ENCODE measurements at places on chromosomes 1 and 21.
A peak's percentile ranks its signal among the peaks of the same experiment; 100 is the strongest.

- no peak for DNase-seq
Measured at GRCh38 chr1:154806333-154806732, 63.7 kb downstream of the KCNN3 start.

- no peak for DNase-seq
Measured at GRCh38 chr1:222790520-222790919, 24.3 kb upstream of the DISP1 start.

DNA sequence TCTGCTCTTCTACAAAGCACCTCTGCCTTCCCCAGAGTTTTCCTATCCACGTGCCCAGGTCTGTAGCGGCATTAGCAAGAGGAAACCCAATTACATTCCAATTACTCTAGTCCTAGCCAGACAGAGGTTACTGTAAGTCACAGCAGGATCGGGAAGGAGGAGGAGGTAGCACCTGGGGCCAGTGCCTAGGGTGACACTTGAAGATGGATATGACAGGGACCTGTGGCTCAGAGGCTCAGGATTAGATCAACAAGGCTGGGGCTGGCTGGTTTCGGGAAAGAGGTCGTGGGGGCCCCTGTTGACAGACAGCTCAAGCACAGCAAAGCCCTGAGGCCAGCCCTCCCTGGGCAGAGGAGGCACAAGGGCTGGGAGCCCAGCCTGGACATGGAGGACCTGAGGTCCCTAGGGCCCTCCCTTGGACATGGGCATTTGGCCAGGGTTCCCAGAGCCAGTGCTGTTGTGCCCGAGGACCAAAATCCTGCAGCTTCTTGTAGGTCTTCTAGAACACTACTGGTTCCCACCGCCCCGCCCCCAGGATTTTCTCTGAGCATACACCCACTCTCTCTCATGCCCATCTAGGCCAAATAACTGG is 3.0 kb upstream of the HCRTR1 start:
- no peak for DNase-seq

GRCh38 chr21:42818328-42818749 is 61.0 kb downstream of the WDR4 start:
- DNase-seq = peak; percentile 63

GRCh38 chr1:160200786-160201185 is 4.4 kb upstream of the PEA15 start:
- DNase-seq = no peak

DNA sequence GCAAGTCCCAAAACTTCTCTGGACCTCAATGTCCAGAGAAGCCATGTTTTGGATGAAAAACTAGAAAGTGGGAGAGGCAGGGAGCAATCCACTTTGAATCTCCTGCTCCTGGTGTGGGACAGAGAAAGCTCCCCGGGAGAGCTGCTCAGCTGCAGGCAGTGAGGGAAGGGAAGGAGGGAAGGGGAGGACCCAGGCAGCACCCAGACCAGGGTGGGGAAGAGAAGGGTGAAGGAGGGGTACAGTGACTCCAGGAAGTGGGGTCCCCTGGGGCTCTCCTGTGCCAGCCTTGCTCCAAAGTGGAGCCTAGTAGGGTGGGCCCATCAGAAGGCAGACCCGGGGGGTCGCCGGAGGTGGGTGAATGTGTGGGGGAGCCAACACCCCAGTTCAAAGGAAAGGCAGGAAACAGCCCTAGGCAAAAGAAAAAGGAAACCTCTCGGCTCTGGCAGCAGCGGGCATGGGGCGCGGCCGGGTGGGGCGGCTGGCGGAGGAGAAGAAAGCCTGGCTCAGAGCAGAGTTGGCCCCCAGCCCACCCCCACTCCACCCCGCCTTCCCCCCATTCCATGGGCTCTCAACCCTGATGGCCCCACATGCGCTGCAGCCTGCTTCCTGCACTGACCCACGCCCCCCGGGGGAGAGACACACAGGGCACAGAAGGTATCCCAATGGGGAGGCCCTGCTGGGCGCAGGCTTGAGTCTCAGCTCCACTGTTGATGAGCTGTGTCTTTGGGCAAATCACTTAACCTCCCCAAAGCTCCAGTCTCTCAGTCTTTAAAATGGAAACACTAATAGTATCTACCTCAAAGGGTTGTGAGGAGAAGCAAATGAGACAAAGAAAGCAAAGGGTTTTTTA is 5.7 kb downstream of the LGR6 start:
- DNase-seq = no peak

- no peak for DNase-seq
Measured at GRCh38 chr1:60279798-60280197, 206.2 kb upstream of the C1orf87 start.

DNA sequence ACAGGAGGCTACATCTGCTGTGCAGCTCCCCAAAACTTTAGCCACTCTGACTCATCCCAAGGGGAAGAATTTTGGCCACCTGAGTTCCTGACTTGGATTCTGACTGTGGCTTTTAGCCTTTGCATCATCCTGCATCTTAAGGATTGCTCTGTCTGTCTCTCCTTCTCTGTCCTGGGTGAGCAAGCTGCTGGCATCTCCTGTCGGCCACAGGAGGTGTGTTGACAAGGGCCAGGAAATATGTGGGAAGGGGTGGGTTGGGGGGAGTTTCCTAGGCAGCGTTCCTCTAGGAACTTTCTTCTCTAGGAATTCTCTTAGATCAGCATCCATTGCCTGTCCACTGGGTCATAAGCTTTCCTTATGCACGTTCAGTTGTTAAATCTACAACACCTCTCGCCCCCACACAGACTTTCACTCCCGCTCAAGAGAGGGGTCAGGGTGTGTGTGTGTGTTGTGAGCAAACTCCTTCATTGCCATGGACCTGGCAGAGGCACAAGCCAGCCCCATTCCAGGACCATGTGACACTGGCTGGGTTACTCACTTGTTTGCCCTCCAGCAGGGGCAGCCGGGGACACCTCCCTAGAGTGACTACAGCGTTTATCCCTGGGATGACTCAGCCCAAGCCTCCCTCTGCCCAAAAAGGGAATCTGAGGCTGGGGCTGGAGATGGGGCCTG is 145.0 kb upstream of the DUSP10 start:
- peak; percentile 34 for DNase-seq

DNA sequence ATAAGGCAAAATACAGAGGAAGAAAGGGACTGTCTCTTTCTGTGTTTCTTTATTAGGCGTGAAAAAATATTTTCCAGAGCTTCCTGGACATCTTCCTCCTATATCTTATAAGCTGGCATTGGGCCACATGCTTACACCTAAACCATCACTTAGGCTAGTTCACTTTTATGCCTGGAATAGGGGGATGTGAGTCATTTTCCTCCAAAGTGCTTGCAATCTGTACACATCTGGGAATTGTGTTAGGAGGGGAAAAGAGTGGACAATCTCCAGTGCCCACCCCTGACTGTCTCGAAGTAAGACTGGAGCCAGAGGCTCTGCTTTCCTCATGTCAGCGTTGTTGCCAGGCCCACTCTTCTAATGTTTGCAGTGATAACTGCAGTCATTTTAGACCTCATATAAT is 29.9 kb downstream of the GIPC2 start:
- DNase-seq = no peak

DNA sequence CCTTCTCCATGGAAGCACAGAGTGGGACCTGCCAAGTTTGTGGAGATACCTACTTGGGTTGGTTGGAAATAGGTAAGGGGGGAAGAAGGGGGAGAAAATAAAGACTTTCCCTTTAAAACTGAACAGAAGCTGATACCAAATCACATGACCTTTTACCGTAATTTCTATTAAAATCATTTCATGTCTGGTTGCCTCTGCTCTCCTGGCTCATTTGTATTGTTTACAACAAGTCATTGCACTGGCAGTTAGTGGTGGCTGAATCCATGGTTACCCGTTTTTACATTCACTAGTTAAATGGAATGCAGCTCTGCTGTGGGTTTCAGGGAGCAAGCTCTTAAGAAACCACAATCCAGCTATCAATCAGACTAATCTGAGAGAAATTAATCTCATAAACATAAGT is 353.7 kb upstream of the ESRRG start:
- DNase-seq = no peak

GRCh38 chr1:9371391-9371935 is 78.8 kb downstream of the SPSB1 start:
- no peak for DNase-seq

GRCh38 chr21:42401154-42401553 is 2.5 kb upstream of the UBASH3A start:
- DNase-seq = no peak

GRCh38 chr1:219159946-219160645 is 13.6 kb upstream of the LYPLAL1 start:
- no peak for DNase-seq

DNA sequence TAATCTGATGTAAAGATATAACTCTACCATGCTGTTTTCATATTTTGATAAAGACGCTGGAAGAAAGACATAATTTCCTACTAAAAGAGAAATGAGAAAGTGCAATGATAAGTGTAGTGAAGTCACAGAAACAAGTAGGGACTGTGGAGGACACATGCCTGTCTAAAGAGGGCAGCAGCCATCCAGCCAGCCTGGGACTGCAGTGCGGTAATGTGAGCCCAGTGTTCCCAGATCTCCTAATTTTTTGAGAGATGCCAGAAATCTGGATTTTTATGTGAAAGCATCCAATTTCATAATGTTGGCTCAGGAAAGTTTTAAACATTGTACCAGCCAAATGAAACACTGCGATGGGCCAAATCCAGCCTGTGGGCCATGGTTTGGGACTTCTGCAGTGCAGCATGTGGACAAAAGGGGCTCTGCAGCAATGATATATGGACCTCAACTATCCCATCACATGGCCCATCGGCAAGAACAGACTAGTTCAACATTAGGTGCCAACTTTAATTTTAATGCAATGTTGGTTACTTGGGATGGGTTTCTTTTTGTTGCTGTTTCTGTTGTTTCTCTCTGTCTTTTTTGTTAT is 329.5 kb downstream of the LTN1 start:
- no peak for DNase-seq

GRCh38 chr1:30295674-30296073 is 427.7 kb downstream of the MATN1 start:
- peak; percentile 8 for DNase-seq

- peak; percentile 22 for DNase-seq
Measured at GRCh38 chr1:18536356-18536755, 55.6 kb downstream of the KLHDC7A start.

- DNase-seq = no peak
Measured at GRCh38 chr1:229410692-229411433, 23.0 kb downstream of the ACTA1 start.

GRCh38 chr1:229130028-229130668 is 140.8 kb upstream of the RAB4A start:
- DNase-seq = no peak

DNA sequence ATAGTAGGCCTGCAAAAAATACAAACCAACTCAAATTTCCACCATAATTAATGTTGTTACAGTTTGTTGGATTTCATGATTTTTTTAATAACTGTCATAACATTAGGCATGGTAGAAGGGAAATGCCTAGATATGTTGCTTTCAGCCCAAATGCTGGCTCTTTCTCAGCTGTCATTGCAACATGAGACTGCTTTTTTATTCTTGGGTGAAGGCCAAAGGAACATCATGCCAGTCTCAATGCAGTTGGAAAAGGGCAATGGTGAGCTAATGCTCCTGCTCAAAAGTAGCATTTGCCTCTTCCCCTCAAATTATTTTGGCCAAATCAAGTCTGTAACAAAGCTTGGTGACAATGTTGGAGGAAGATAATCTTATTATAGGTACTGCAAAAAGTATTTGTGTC is 877.7 kb upstream of the PRMT6 start:
- no peak for DNase-seq

DNA sequence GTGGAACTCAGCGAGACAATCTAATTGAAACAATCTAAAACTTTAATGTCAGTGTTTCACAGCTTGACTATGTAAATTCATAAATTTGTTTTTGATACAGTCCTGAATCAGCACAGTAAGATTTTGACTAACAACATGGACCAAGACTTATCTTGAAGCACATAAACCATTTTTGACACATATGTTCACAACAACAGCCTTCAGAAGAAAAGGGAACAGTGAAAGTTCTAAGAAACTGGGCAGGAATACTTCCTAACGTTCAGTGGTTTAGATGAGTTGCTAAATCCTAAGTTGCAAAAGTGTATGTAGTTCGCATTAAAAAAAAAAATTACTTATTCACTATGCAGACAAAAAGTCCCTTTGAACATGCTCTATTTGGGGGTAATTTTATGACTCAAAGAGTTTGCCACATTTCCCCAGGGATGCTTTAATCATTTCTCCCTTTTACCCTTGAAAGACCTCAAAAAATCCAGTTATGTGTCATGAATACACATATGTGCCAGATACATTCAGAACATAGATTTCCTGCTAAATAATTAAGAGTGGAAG is 120.2 kb downstream of the MRPL39 start:
- no peak for DNase-seq

DNA sequence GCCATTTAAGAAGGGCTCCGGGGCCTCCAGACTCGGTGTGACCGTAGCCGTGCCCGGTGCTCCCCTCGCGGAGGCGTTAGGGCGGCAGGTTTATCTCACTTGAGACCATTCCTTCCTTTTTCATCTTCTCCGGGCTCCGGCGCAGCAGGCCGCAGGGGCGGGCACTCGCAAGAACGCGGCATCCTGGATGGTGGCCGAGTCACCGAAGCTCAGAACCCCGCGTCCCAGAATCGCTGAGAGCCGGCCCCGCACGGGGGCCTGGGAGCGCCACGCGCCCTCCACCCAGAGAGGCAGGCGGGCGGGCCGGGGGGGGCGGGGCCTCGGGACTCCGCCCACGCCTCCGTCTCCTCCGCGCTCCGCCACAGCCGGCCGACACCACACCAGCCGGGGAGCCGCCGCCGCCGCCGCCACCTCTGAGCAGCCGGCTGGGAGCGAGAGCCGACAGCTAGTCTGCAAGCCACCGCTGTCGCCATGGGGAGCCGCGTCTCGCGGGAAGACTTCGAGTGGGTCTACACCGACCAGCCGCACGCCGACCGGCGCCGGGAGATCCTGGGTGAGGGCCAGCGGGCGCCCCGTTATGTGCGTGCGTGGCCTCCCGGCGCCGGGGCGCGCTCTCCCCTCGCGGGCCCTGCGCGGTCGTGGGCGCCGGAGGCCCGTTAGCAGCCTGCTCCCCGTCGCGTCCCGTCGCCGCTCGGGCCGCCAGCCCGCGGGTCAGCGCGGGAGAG is at the start of gene DEGS1:
DEGS1 (plus strand) TSS at position 375 of the 725 bp plus-strand sequence; CDS start at position 472, 97 bp downstream.
- peak; percentile 89 for DNase-seq

GRCh38 chr1:41582851-41583657 is 98.6 kb upstream of the EDN2 start:
- DNase-seq = no peak

GRCh38 chr1:206472024-206472423 is 1.7 kb downstream of the IKBKE start:
- DNase-seq = no peak
